ENCODE measurements at places on chromosomes 3 and 15.

DNA sequence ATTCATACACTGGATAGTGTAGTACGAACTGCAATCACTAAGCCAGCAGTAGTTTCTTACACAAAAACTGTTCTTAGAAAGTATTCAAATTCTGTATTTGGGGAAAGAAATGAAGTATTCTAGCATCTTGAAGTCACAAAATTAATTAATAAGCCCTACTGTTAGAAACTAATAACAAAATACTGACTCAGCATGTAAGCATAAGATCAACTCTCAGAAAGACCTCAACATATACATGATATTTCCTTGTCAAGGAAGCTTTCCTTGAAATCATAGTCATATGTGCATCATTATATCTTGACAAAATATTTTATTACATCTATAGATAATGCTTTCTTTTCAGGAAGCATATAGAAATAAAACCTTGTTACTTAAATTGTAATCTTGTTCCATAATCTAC is 115.5 kb upstream of the GOLGA6L6 start:
- DNase-seq: no peak

DNA sequence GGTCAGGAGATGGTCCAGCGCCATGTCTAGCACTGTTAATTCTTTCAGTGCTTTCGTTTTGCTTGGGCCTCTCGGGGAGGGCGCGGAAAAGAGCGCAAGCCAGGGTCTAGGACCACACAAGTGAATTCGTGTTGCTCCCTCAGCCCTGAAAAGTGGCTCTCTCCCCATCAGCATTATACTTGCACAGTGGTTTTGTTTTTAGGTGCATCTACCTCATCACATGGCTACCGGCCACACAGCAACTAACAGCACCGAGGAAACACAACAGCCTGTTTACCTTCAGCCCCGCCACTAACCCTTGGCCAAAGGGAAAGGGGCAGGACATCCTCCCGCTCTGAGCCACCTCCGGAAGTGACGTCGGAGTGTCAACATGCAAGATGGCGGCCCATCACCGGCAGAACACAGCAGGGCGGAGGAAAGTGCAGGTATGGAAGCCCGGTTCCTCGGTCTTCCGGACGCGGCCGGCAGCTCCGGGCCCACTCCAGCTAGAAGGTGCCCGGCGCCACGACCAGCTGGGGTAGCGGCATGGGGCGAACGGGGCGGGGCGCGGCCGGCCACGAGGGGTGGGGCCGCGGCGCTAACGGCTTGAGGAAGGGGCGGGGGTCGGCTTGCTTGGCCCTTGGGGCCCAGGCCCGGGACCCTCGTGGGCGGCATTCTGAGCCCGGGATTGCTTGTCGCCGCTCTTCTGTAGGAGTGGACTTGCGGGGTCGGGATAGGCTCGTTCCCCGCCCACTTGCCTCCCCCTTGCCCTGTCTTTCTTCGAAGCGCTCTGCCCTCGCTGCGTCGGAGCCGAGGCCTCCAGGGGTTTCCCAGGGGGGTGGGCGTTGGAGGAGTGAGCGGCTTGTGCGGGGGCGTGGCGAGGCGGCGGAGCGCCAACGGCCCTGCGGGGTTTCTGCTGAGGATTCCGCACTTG is at the start of the genes SCN11A and WDR48:
TSS of gene SCN11A (minus strand) at position 296 of the 913 bp plus-strand sequence. CDS start 101,582 bp downstream, outside the sequence.
TSS of gene WDR48 (plus strand) at position 368 of the 913 bp plus-strand sequence. CDS start at position 378, 10 bp downstream.
- peak; percentile 92 for DNase-seq

GRCh38 chr3:71185733-71186455 is 397.6 kb downstream of the FOXP1 start:
- DNase-seq: peak; percentile 71

GRCh38 chr15:65081758-65082157 is 5.2 kb downstream of the KBTBD13 start:
- no peak for DNase-seq

- no peak for DNase-seq
Observed at GRCh38 chr15:66752078-66752477, 50.0 kb downstream of the SMAD6 start.
